ENCODE measurements at places on chromosomes 4 and X.

GRCh38 chr4:166499820-166500219 is 626.8 kb downstream of the TLL1 start:
- peak; percentile 17 for DNase-seq

DNA sequence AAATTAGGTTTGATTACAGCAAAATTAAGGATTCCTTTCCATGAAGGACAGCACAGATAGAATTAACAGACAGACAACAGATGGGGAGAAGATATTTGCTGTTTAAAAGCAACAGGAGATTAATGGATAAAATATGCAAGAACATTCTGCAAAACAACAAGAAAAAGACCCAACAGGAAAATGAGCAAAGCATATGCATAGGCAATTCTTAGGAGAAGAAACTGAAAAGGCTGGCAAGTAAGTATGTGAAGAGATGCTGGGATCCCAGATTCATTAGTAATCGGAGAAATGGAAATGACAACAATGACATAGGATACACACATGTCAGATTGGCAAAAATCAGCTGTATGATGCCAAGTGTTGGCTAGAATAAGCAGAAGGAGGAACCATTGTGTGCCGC is 27.5 kb upstream of the HMGB3 start:
- DNase-seq, result no peak

- DNase-seq, result no peak
These were observed 793.7 kb upstream of the LCORL start for GRCh38 chr4:18815081-18815778.

DNA sequence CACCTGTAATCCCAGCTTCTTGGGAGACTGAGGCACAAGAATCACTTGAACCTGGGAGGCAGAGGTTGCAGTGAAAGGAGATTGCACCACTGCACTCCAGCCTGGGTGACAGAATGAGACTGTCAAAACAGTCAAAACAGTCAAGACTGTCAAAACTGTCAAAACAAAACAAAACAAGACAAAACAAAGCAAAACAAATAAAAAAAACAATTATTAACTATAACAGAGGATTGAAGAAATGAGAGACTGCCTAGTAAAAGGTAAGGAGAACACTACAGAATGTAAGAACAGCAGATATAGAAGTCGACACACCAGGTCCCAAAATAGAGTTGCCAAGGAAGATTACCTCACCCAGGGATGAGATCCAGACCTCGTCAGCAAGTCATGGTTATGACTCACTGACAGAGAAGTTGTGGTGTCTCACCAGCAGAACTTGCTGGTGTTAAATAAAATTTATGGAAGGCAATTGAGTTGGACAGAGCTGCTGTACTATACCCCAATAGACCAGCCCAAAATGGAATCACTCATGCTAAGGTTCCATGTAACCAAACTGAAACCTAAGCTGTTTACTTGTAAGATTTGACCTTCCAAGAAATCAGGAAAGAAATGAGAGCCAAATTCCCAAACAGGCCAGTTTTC is 32.1 kb upstream of the GK start:
- DNase-seq, result peak; percentile 81

GRCh38 chr4:173924561-173924960 is 358.9 kb downstream of the FBXO8 start:
- DNase-seq, result no peak

GRCh38 chr4:6207602-6208001 is 7.3 kb upstream of the JAKMIP1 start:
- no peak for DNase-seq

GRCh38 chr4:133162941-133163340 is 13.8 kb downstream of the PCDH10 start:
- DNase-seq, result no peak

DNA sequence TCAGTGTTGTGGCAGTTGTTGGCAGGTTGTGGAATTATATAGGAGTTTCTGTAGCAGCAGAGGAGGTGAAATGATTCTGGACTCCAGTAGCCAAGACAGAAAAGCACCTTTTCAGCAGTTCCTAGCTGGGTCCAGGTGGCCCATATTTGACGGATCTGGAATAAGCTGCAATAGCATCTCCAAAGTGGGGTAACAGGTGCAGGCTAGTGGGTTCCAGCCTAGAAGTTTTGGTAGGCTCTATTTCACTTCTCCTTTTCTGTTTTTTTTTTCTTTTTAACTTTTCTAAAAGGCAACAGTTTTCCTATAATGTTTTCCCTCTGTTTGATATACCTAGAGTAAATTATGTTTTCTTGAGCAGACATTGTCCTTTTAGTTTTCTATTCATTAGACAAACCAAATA is 392.5 kb downstream of the C4orf33 start:
- no peak for DNase-seq

GRCh38 chr4:3689576-3690550 is 76.3 kb upstream of the ADRA2C start:
- DNase-seq, result no peak

DNA sequence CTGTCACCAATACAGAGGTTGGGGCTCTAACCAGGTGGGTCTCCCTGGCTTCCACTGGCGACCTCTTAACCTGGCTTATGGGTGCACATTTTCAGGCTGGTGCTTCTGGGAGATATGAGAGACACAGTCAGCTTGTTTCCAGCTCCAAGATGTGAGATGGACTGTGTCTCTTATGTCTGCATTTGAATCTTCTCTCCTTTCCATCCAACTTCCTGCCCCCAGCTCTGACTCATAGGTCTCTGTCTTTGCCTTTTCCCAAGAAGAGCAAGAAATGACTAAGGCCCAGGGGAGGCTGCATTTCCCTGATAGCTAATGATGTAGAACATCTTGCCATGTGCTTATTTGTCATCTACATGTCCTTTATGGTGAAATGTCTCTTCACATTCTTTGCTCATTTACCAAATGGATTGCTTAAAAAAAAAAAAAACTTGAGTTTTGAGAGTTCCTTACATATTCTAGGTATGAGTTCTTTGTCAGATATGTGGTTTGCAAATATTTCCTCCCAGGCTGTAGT is 3.2 kb upstream of the UXT start:
- DNase-seq, result peak; percentile 85

DNA sequence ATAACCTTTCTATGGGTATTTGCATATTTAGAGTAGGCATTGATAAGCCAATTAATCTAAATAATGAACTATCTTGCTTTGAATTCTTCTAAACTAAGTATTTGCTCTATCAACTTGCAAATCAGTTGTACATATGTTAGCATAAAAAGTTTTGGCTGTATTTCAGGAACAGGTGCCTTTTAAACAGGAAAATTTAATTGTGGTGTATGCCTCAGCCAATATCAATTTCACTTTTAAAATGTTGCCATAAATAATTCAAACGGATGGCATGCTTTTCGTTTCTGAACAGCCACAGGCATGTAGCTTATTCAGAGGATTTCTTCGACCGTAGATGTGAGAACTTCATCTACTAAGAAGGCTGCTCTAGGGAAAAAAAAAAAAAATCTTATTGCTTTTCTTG is 99.9 kb downstream of the DCLK2 start:
- DNase-seq, result no peak

- DNase-seq, result no peak
These were observed 824 bp downstream of the SASH3 start for GRCh38 chrX:129780441-129781105.

DNA sequence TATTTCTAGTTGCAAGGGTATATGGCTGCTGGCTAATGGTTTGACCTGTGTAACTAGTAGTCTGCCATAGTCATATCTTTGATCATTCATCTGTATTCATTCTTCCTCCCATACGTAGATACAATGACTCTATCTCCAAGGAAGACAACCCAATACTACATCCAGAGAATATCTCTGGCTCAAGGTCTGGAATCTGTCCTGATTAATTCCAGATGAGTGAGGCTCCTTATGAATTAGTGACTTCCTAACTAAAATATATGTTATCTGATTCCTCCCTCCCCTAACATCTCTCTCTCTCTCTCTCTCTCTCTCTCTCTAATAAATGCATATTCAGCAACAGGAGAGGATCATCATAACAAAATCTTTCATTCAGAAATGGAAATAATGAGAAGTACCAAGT is 641.5 kb downstream of the FAT4 start:
- no peak for DNase-seq

- DNase-seq, result no peak
These were observed 85.6 kb downstream of the ANTXR2 start for GRCh38 chr4:79987401-79987800.

DNA sequence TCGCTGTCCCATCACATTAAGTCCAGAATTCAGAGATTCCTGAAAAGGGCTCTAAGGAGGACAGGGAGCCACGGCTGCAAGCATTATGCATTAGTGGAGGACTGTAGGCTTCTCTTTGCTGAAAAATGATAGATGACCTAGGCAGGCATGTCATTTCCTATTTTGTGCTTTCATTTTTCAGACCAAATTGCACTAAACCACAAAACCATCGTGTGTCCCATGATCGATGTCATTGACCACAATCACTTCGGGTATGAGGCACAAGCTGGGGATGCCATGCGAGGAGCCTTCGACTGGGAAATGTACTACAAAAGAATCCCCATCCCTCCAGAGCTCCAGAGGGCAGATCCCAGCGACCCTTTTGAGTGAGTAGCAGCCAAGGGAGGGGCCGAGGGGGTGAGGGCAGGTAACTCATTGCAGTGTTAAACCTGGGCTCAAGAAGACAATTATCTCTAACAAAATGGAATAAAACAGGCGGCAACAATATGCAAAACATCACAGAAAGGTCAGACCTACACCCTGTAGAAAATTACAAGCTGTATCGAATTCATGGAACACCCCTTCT is 355.2 kb upstream of the GALNT7 start:
- peak; percentile 21 for DNase-seq

All from HT1080 (cell line).